ENCODE measurements at places on chromosomes 11 and 22.

DNA sequence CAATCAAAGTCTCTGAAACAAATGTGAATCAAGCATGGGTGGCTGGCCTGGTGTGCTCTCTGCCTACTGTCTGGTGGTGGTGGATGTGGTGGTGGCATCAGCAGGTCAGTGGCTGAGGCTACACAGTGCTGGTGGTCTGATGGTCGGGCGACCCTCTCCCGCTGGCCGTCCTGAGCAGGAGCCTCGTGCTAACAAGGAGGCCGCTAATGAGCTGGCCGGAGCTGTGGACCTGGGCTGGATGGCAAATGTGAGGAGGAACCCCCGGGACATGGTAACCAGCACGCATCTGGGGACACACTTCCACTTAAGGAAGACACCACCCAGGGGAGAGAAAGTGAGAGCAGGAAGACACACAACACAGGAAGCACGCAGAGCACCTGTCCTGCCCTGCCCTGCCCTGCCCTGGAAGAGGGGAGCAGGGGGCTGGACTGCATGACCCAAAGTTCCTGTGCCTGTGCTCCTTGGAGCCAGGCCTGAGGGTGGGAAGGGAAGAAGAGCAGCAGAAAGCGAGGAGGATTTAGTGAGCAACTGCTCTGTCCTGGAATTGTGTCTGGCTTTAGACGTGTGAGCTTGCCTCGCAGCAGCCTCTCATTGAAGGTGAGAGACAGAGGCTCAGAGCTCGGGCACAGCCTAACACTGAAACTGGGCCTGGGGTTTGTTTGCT lies 23.7 kb downstream of the SLC37A2 start:
- DNase-seq: no peak

- no peak for DNase-seq
Observed at GRCh38 chr11:10379426-10379825, 74.6 kb downstream of the ADM start.

- no peak for DNase-seq
Observed at GRCh38 chr22:40920526-40920925, 30.7 kb upstream of the RBX1 start.

GRCh38 chr22:29740216-29740615 lies 20.4 kb downstream of the CABP7 start:
- DNase-seq: no peak

GRCh38 chr11:95790933-95791708 lies 823 bp downstream of the CEP57 start:
- DNase-seq: peak; percentile 16

DNA sequence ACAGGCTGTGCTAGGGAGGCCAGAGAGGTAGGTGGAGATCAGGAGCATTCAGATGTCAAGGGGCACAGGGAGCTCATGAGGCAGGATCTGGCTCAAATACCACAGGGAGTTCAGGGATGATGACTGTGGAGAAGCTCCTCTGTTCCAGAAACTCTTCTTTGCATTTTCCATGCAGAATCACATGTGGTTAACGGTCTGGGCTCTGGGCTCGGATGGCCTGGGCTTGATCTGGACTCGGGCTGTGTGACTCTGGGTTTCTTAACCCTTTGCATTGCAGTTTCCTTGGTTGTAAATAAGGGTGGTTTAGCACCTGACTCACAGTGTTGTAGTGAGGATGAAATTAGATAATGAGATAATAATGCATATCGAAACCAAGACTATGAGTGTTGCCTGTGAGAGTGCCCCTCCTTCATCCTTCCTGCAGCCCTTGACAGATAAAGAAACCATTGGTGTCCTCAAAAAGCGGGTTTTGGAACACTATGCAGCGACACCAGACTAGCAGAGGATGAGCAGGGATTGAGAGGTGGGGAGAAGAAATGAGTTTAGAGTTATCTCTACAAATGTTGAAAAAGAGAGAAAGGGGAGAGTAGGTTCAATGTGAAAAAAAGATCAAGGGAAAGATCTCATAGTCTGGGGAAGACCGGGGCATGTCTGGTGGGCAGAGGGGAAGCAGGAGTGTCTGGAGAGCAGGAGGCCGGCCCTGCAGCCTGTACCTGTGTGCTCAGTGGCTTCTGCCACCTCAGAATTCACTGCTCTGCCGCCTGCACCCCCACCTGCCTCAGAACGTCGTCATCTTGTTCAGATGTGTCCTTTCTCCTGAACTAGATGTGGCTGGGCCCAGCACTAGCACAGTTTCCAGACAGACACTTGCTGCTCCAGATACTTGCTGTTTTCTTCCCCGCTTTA lies 197.8 kb upstream of the SORL1-AS1 start:
- no peak for DNase-seq

GRCh38 chr11:61090521-61090920 lies 11.8 kb upstream of the CD5 start:
- no peak for DNase-seq

- DNase-seq: no peak
Observed at GRCh38 chr11:78689585-78690153, 115.0 kb upstream of the NARS2 start.

DNA sequence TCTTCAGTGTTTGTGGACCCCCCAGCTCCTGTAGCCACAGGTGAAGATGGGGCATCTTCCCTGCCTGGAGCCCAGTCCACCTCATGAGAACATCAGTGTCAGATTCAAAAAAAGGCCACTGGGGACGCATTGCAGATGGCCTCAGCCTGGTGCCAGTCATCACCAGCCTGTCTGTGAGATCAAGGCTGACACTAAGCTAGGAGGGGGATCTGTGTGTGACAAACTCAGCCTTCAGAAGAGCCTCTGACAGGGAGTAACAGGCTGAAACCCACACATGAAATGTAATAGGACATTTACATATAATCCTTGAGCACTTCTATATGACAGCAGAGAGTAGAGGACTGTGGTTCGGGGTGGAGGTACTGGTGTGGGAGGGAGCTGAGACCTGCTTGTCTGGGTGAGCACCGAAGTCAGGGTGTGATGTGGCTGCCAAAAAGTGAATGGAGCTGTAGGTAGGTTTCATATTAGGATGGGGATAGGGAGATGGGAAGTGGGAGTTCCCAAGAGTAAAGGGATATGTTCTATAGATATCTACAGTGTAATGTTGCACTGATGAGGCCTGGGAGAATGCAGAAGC lies 20.5 kb upstream of the CCDC134 start:
- DNase-seq: no peak

- no peak for DNase-seq
Observed at GRCh38 chr11:105046898-105047579, 1.9 kb upstream of the CARD16 start.

DNA sequence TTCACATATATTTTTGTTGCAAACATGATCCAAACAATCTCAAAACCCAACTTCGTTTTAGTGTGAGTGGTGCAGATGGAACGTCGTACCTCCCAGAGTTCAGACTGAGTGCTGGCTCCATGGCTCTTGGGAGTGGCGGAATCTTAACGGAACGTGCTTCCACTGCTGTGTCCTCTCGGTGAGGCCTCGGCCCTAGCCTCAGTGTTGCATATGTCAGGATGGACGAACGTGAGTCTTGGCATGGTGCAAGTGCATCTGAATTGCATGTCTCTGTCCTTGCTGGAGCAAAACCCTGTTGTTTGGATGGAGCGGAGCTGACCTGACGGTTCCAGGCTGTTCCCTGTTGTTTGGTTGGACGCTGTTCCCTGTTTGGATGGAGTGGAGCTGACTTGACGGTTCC lies 306.8 kb downstream of the TBC1D22A start:
- DNase-seq: no peak

- no peak for DNase-seq
Observed at GRCh38 chr11:76577226-76577920, 93.2 kb downstream of the LRRC32 start.

DNA sequence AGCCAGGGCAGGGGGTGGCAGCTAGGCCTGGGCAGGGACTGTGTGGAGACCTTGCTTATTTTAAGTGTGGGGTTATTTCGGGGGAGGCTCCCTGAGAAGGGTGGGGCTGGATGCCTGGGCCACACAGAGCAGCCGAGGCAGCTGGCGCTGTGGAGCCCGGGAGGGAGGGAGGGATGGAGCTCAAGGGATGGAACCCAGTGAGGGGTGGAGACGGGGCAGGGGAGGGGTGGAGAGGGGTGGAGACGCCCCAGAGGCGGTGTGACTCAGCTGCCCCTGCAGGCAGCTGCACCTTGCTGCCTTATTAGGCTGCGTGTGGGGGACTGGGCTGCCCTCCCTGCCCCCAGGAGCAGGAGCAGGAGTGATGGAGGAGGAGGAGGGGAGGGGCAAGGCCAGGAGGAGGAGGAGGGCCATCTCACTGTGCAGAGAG lies 9.8 kb upstream of the TSSC4 start:
- DNase-seq: no peak

DNA sequence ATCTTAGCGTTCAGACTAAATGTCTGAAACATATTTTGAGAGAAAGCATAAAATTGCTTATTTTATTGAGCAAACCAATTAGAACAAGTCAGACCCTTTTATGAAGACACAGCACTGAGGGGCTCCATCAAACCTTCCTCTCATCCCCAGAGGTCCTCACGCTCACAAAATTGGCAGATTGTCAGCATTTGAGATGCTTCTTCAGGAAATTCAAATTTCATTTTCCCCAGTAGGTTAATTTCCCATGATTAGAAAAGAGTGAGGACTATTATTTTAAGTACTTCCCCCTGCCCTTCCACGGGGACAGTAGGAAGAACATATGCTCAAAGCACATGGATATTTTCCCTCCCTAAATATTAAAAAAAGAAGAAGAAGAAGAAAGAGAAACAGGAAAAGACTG lies 851.8 kb downstream of the BRD1 start:
- no peak for DNase-seq

DNA sequence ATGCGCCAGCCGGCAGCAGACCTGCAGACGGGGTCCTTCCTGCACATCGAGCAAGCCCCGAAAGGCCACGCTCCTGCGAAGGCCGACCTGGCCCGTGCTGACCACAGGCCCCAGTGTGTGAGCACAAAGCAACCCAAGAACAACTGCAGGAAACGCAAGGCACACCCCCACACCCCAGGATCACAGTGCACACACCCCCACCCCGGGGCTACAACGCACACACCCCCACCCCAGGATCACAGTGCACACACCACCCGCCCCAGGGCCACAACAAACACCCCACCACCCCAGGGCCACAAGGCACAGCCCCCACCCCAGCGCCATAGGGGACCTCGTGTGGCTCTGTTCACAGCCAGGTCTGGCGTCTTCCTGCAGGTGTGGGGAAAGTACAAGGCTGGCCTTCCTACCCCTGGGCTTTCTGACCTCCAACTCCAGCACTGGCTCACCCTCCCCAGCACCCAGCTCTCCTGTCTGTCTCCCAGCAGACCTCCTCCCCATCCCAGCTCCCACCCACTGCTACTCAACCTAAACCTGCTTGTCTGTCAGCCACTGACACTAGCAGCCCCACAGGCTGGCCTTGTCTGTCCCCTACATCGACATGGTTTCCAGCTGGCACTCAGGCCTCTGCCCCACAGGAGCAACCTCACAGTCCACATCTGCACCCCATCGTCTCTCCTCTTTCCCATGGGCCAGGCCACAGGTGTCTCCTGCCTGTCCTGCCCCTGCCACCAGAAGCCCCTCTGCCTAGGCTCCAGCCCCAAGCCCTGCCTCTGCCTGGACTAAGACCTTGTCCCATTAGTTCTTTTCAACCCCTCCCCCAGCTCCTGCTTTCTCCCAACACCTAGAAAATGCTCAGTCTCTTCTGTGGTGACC lies 20.5 kb upstream of the EFCAB6 start:
- DNase-seq: no peak

GRCh38 chr11:38582151-38582550 lies 1984.1 kb upstream of the RAG2 start:
- no peak for DNase-seq

Data from stimulated activated CD8-positive, alpha-beta memory T cell treated with anti-CD3 and anti-CD28 coated beads, Interleukin-15, amount 100 ng/mL, for 24 hours (primary cell).